ENCODE measurements at places on chromosomes 2 and 18. TPM values are rescaled to one million over a fixed set of nuclear protein-coding genes. Genes with fewer than 3 reads are reported as not detected.

GRCh38 chr2:224147174-224147573 is 108.1 kb upstream of the SERPINE2 start:
- no peak overlapping the region for H3K4me3 ChIP-seq
- no peaks in the 10 kb centered on the region for H3K4me1 ChIP-seq
- no peaks in the 10 kb centered on the region for H3K27me3 ChIP-seq
- H3K27ac ChIP-seq = no peak overlapping the region

DNA sequence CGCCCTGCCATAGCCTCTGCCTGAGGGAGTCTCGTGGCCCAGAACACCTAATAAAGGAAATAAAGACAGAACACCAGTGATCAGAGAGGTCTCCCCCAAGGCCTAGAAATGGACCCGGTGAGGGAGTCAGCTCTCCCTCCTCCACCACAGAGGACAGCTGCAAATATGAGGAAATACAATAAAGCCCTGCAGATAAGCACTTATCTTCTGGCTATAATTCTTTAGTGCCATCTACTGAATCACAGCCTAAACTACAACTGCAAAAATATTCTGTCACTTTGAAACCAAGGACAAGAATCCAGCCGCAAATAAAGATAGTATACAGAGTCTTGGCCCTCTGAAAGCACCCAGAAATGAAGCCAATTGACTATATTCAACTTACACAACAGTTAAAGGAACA is 42.4 kb upstream of the TACR1 start:
- H3K4me3 ChIP-seq = no peak overlapping the region
- H3K27ac ChIP-seq = no peak overlapping the region
- DNase-seq = no peak
- no peaks in the 10 kb centered on the region for H3K36me3 ChIP-seq
- H3K27me3 ChIP-seq = no peaks in the 10 kb centered on the region

DNA sequence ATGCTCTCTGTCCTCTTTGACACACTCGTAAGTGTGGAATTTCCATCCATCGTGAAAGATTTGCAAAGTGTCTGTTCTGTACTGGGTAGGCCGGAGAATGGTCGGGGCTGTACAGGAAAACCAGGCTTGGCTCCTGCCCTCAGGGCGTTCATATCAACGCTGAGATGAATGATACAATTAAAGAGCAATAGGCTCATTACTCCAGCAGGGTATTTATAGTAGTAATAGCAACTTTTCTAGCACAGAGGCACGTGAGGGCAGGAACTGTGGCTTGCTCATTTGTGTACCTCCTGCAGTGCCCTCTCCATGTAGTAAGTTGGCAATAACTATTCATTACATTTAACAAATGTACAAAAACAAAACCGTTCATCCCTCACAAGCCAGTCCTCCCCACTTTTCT is 5.3 kb upstream of the NCK2 start:
- H3K27ac ChIP-seq = no peak overlapping the region
- H3K36me3 ChIP-seq = no peaks in the 10 kb centered on the region
- no peaks in the 10 kb centered on the region for H3K27me3 ChIP-seq
- no peak overlapping the region for H3K4me3 ChIP-seq
- no peak for DNase-seq
- peaks cover 6% of the 10 kb centered on the region for H3K4me1 ChIP-seq

DNA sequence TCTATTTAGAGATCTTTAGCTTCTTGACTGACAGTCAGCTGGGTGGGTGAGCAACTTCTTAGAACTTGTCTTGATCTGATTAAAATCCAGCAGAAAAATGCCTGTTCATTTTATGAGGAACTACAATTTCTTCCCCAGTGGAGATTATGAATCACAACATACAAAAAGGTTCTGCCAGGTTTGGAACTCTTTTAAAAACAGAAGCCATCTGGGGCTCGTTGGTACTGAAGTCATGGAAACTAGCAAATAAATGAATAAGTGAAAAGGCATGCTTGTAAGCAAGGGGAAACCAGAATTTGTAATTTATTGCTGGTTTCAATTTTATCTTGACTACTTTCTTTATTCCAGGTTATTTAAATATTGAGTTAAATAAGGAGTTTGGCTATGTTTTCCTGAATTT is 767.4 kb downstream of the MBD2 start:
- no peak overlapping the region for H3K4me3 ChIP-seq
- no peaks in the 10 kb centered on the region for H3K4me1 ChIP-seq
- DNase-seq = no peak

DNA sequence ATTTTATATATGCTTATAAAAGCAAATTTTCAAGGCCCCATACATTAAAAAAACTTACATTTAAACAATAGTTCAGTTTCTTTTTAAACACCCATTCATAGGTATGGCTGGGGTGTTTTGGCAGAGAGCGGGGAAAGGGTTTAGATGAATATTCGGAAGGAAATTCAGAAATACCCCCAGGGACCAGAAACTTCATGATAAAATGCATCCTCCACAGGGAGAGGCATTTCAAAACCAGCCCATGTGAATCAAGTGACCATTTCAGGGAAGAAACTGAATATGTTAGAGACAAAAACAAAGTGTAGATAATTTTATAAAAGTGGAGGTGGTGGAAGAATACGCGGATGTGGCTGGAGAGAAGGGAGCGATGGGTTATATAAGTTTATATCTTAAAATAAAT is 327.1 kb downstream of the TGIF1 start:
- no peaks in the 10 kb centered on the region for H3K36me3 ChIP-seq
- H3K4me3 ChIP-seq = no peak overlapping the region
- no peaks in the 10 kb centered on the region for H3K27me3 ChIP-seq
- no peak for DNase-seq
- H3K27ac ChIP-seq = no peak overlapping the region

The ARID5A gene
- polyA plus RNA-seq = 8.6 TPM

GRCh38 chr2:142617461-142617860 is 260.0 kb upstream of the KYNU start:
- H3K4me1 ChIP-seq = no peaks in the 10 kb centered on the region
- no peaks in the 10 kb centered on the region for H3K36me3 ChIP-seq
- H3K27me3 ChIP-seq = no peaks in the 10 kb centered on the region
- H3K27ac ChIP-seq = no peak overlapping the region
- no peak for DNase-seq

DNA sequence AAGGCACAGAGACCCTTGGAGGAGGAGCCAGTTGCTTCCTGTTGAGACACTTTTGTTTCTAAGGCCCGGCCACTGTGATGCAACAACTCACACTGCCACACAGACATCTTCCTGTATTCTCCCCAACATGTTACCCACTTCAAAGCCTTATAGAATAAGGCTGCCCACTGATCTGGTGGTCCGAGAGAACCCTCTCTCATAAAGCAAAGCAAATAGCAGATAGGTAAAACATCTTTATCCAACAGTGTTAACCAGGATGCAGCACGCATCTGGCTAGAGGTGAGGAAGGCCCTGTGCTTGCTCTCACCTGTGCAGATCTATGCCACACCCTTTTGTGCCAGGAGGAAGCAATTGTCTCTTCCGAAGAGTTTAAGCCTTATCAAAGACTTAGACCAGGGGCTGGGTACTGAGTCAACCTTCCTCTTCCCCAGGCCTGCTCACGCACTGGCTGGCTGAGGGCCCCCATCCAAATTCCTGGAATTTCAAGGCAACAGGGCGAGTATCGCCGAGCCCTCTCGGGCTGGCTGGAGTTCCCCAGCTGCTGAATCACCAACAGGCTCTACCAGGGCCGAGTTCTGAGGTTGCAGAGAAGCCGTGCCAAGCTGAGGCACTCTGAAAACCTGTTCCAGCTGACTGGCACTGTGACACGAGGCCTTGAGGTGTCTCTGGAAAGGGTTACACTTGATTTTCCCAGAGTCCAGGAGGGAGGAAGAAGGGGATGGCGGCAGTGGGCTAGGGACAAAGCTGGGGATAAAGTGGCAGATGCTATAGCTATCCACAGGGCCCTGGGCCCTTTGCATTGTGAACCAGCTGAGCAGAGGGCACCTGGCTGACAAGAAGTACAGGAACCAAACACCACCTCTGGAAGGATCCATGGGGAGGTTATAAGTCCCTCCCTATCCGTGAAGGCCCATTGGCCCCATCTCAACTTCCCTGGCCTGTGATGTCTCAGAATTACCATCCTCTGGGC is 29.3 kb downstream of the TGFA start:
- peak overlapping the region; percentile 85 for H3K27ac ChIP-seq
- no peak overlapping the region for H3K4me3 ChIP-seq
- DNase-seq = no peak

All from kidney (tissue), 22 donors.